ENCODE measurements at places on chromosomes 5 and 9. TPM values are rescaled to one million over a fixed set of nuclear protein-coding genes. Genes with fewer than 3 reads are reported as not detected.

DNA sequence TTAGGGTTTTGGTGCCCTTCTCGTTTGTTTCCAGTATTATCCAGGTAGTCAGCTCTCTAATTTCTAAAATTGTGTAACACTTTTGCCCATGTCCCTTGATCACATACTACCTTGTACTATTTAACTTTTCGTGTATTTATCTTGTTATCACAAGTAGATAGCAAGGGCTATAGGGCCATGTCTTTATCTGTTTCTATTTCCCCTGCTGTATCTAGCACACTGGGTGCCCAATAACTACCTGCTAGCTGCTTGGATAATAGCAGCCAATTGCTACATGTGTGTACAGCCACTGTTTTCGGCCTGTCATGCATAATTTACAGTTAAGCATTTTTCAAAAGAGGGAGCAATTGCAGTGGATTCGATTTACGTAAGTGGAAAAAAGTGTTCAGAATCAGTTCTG is 64.8 kb upstream of the TNFAIP8 start:
- DNase-seq, result no peak
- no peak overlapping the region for H3K27ac ChIP-seq
- no peaks in the 10 kb centered on the region for H3K27me3 ChIP-seq

GRCh38 chr5:169923988-169924387 is 56.3 kb downstream of the INSYN2B start:
- no peak overlapping the region for H3K27ac ChIP-seq
- H3K4me3 ChIP-seq, result no peak overlapping the region
- peaks cover 16% of the 10 kb centered on the region for H3K4me1 ChIP-seq

DNA sequence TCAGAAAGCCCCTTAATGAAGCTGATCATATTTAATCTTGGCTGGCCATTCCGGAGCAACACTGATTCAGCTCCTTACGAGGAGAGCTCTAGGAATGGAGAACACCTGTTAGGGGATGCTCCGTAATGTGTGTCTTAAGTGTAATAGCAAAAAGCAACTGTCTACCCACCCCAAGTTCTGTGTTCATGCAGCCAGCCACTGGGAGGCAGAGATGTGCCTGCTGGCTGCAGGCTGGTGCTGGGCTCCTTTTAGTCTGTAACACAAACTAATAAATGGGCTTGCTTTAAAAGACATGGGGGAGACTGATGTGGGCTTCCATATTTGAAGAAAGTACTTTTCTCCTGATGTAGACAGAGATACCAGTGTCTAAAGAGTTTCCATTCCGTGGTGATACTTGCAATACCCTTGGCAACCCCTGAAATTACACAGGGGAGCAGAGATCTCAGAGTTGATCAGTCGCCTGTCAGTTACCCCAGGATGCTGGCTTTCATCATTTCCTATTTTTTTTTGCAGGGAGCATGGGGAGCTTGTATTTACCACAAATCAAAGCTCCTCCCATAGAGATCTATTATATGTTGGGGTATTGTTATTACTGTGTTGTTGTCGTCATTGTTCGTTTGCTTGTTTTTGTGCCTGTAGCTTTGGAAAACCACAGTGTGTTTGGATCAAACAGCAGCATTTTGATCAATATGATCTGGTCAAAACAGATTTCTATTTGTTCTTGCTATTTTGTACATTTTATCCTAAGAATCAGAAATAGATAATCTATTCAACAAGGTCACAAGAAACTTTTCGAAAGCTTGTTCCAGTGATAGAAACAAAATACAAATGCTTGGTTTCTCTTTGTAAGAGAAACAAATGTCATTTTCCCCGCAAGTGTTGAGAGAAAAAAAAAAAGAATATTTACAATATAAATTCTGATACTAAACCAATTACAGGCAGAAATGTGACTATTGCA is 65.8 kb downstream of the MTX3 start:
- H3K36me3 ChIP-seq, result no peaks in the 10 kb centered on the region
- no peak overlapping the region for H3K4me3 ChIP-seq
- H3K27ac ChIP-seq, result no peak overlapping the region

DNA sequence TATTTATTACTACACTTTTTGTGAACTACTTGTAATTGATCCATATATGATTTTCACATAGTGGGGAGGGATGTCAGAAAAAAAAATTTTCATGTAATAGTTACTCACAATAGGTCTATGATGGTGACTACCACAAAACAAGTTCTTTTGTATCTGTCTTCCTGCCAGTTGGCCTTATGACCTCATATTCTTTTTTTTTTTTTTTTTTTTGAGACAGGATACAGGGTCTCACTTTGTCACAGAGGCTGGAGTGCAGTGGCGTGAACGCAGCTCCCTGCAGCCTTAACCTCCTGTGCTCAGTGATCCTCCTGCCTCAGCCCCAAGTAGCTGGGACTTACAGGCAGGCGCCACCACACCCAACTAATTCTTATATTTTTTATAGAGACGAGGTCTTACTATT is 10.9 kb downstream of the SEC24A start:
- peaks cover 3% of the 10 kb centered on the region for H3K36me3 ChIP-seq
- H3K27me3 ChIP-seq, result no peaks in the 10 kb centered on the region
- peak; percentile 56 for DNase-seq
- H3K27ac ChIP-seq, result peak overlapping the region; percentile 39
- H3K4me1 ChIP-seq, result peaks cover 4% of the 10 kb centered on the region

ISL1 gene
- 1.1 TPM for total RNA-seq

DNA sequence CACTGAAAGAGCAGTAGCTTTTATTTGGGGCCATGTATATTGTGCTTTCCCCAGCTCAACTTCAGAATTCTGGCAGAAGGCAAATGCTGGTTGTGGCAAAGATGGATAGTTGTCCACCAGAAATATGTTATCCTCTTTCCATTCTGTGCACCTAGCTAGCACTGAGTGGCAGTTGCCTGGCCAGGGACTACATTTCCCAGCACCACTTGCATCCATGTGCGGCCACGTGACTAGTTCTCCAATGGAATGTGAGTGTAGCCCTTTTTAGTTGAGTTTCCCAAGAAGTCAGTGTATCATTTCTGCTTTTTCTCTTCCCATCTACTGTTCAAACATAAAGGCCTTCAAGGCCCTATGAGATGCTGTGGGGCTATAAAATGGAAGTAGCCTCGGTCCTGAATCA is 354.0 kb upstream of the CLINT1 start:
- no peak overlapping the region for H3K27ac ChIP-seq
- no peak for DNase-seq
- no peaks in the 10 kb centered on the region for H3K4me1 ChIP-seq
- H3K36me3 ChIP-seq, result no peaks in the 10 kb centered on the region
- no peaks in the 10 kb centered on the region for H3K27me3 ChIP-seq

GRCh38 chr5:180784497-180785097 is 18.0 kb downstream of the MGAT1 start:
- H3K36me3 ChIP-seq, result no peaks in the 10 kb centered on the region
- no peak overlapping the region for H3K4me3 ChIP-seq
- no peak overlapping the region for H3K27ac ChIP-seq
- H3K27me3 ChIP-seq, result no peaks in the 10 kb centered on the region
- DNase-seq, result peak; percentile 80

GRCh38 chr9:4138781-4139180 is 161.1 kb downstream of the GLIS3 start:
- peaks cover 22% of the 10 kb centered on the region for H3K4me1 ChIP-seq
- no peak overlapping the region for H3K4me3 ChIP-seq
- H3K36me3 ChIP-seq, result no peaks in the 10 kb centered on the region
- H3K27ac ChIP-seq, result no peak overlapping the region

BHMT2 gene
- 0.76 TPM for total RNA-seq

LHX2 gene
- total RNA-seq, result not detected

GRCh38 chr5:158727136-158727535 is 372.6 kb downstream of the EBF1 start:
- no peak overlapping the region for H3K27ac ChIP-seq
- H3K36me3 ChIP-seq, result no peaks in the 10 kb centered on the region
- no peak for DNase-seq
- no peak overlapping the region for H3K4me3 ChIP-seq
- no peaks in the 10 kb centered on the region for H3K27me3 ChIP-seq
- H3K4me1 ChIP-seq, result peaks cover 3% of the 10 kb centered on the region

- DNase-seq, result peak; percentile 24
- H3K36me3 ChIP-seq, result no peaks in the 10 kb centered on the region
- no peak overlapping the region for H3K27ac ChIP-seq
- H3K27me3 ChIP-seq, result no peaks in the 10 kb centered on the region
- H3K4me3 ChIP-seq, result no peak overlapping the region
These were observed 214.1 kb downstream of the SMARCA2 start for GRCh38 chr9:2229109-2229721.
